ENCODE measurements at places on chromosomes 11 and 22.

GRCh38 chr11:43998308-43998707 lies 49.5 kb upstream of the ACCSL start:
- DNase-seq = no peak

DNA sequence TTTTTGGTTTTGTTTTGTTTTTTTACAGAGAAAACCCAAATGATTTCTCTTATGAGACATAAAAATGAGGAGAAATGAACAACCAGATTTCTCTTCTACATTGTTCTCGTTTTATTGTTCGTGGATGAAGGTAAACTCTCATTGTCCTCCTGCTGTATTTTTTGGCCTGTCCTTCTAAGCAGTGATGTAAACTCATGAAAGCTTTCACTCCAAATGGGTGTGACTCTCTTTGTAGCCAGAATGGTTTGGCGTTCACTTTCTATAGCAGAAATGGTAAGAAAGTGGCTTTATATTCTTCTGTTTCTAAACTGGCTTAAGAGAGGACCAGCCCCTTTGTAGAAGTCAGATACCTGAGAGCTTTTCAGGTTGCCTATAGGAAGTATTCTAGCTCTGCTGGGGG lies 15.5 kb upstream of the BMAL1 start:
- DNase-seq = no peak

GRCh38 chr11:16713594-16713993 lies 24.9 kb upstream of the C11orf58 start:
- DNase-seq = no peak

GRCh38 chr11:2940921-2941821 lies 12.0 kb upstream of the PHLDA2 start:
- no peak for DNase-seq

GRCh38 chr11:79311461-79311860 lies 129.4 kb downstream of the TENM4 start:
- no peak for DNase-seq

GRCh38 chr22:37403267-37403960 lies 23.9 kb downstream of the ELFN2 start:
- no peak for DNase-seq
